COR-L47 (cell line): ENCODE measurements at places on chromosomes 2 and 18.

DNA sequence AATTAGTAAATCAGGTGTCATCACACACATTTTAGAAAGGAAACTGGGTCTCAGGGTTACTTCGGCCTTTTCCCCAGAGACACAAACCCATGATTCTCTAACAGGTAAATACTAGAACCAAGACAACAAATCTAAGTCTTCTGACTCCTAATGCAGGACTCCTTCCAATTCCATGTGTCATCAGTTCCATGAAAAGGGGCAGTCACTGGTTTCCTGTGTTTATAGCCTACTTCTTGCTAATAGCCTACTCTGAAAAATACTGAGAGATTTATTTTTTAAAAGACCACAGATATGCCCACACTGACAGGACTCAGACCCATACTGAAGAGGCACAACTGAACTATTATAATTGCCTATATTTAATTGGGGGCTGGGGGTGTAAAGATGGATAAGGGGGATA, 33.0 kb downstream of the RAB1A start:
- no peak for DNase-seq

DNA sequence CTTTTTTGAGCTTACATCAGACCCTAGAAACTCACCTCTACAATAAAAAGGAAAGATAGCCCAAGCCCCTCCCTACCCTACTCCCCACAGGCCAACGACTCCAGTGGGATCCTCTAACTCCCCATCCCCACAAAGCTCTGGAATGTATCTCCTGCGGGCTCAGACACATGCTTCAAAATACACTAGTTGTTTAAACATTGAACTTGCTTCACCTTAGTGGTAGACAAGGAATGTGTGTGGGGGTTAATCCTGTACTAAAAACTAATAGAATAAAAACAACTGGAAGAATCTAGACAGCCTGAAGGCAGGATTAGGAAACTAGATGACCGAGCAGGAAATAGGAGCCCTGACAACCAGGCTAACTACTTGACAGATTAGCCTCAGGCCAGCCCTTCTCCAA, 211.5 kb downstream of the SUCLG1 start:
- DNase-seq: no peak

- DNase-seq: peak; percentile 41
These were observed 1.2 kb downstream of the CFLAR start for GRCh38 chr2:201116959-201117734.

GRCh38 chr2:144067506-144067905, 452.4 kb downstream of the ZEB2 start:
- no peak for DNase-seq

GRCh38 chr18:79604205-79604912, 75.2 kb upstream of the CTDP1 start:
- DNase-seq: no peak
